ENCODE measurements at places on chromosomes 16 and 17. TPM values are rescaled to one million over a fixed set of nuclear protein-coding genes. Genes with fewer than 3 reads are reported as not detected.

The CPHXL2 gene
- total RNA-seq, result not detected

The DOC2B gene
- total RNA-seq, result not detected

DNA sequence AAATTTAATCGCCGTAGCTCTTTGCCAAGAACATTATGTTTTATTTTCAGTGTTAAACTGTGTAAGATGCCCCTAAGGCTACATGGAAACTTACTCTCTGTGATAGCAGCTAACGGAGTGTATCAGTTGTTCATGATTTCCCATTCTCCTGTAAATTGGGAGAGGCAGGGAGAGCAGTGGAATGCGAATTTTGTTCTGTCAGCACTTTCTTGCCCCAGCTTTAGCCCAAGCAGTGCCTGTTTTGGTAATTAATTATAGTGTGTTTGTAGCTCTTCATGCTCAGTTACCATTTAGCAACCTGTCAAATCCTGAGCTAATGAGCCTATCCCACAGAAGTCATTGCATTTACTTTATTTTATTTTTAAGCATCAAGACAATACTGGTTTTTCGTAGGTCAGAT, 475.1 kb upstream of the RBFOX1 start:
- DNase-seq, result no peak

GRCh38 chr17:50830994-50831393, 4.4 kb upstream of the WFIKKN2 start:
- no peak for DNase-seq

DNA sequence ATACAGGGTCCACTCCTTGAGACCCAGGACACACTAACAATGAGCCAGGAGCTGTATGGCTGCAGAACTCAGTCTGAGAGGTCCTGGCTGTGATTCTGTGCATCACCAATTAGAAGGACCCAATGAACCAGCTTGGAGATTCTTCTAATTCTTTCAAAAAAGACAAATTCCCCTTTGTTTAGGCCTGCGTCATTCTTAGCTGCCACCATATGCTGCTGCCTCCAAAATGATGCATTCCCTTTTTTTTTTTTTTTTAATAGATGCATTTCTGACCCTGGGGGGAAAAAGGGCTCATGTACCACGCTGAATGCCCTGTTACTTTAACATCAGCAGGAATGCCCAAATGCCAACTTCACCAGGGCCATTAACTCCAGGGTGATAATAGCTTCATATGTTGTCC, 28.5 kb downstream of the EMP2 start:
- no peak for DNase-seq

The HSD11B2 gene
- total RNA-seq, result 0.61 TPM

All from SJCRH30 (cell line).